ENCODE measurements at places on chromosomes 12 and 14.

GRCh38 chr12:49971141-49971540 lies 1.6 kb upstream of the AQP6 start:
- DNase-seq: no peak

DNA sequence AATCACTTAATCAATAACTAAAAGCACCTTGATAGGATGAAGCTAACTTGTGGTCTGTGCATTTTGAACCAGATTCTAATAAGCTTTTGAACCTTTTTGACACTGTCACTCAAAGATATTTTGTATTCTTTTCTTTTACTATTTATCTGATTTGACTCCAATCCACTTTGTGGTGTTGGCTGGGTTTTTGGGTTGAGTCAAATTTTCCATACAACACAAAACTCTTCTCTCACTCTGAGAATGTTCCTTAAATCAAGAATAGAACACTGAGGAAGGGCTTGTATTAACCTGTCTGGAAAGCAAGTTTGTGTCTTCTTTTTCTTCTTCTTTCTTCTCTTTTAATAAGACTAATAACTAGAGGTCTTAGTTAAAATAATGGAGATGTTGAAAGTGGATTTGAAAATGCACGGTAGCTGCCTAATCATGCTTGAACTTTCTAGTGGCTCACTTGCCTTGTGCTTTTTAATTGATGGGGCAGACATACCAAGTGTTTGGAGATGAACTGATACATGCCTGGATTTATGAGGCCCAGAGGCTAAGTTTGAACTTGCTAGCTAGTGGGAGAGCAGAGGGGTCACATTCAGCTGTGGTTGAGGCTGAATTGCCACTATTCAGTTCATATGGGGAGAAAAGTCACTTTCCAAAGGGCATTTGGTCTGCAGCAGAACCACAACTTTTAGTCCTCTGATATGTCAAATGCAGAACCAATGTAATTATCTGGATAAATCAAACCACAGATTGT lies 93.5 kb upstream of the PTHLH start:
- DNase-seq: no peak

DNA sequence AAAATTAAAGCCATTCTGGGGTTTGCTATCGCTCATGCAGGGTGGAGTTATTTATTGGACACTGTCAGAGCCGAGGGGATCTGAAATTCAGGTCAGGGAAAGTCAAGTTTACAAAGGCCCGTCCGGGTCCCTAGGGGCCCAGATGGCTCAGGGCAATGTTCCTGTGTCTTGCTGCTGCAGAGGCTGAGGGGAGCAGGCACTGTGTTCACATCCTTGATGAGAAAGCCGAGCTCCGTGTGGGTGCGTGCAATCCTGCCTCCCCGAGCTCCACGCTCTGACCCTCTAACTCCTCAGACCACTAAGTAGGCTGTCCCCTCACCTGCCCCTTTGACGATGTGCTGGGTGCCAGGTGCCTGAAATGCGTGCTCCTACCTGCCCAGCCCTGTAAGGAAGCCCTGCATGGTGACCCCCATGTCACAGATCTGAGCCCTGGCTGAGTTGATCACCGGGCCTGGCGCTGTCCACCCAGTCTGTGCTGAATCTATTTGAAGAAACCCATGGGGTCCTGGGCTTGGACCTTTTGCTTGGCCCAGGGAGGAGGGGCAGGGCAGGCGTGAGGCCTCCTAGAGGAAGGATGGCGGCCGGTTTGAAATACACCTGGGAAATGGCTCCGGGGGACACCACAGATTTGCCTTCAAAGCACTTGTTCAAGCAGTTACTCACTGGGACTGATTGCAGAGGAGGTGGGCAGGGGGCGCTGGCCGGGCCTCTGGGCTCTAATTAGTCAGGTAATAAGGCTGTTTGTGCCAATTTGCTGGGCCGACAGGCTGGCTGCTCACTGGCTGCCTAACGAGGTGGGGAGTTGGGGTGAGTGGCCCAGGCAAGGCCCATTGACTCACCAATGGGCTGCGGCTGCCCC lies 204.3 kb downstream of the KIF26A start:
- no peak for DNase-seq

GRCh38 chr12:5488626-5488955 lies 56.7 kb downstream of the NTF3 start:
- DNase-seq: no peak

DNA sequence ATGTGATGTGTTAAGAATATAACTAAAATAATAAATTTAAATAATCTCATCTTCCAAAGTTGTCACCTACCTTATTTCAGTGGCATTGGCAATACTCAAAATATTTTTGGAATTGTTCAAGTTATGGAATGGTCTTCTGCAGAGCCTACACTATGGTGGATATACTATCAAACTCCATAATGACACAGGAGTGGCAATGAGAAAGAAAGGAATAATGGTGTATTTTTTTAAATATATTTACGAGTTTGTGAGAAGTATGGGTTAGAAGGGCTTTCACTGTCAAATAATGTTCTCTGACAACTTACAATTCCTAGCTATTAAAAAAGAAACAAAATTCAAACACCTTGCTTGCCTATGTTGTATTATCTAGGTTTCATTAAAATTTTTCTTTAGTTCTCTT lies 38.1 kb downstream of the HEATR5A start:
- DNase-seq: no peak

- no peak for DNase-seq
Observed at GRCh38 chr12:42701084-42701483, 111.5 kb upstream of the PRICKLE1 start.

- DNase-seq: no peak
Observed at GRCh38 chr12:39993268-39993667, 112.6 kb downstream of the SLC2A13 start.

GRCh38 chr12:66739266-66739665 lies 60.4 kb upstream of the GRIP1 start:
- DNase-seq: no peak

DNA sequence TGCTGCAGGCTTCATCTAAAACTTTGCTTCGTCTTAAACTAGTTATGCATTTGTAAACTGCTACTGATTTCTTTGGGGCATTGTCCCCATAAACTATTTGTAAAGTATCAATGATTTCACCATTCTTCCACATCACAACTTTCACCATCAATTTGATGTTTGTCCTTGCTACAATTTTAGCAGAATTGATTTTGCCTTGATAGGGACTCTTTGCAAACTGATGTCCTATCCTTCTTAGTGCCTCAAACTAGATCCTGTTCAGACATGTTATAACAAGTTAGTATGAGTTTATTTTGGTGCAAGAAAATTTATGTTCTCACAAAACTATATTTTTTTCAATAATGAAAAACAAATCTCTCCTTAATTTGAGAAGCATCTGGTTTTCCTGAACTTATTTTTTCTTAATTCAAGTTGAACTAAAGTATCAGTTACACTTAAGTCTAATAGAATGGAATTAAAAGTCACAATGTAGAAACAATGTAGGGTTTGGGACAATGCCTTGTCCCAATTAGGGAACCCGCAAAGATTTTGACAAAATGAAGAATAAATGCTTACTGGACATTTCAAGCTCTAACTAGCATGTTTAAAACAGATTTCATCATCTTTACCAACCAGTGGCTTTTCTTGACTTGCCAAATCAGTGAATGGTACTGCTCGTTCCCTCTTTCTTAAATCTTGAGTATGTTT lies 10.1 kb upstream of the ARID4A start:
- DNase-seq: no peak
